Immature natural killer cell (primary cell): ENCODE measurements at places on chromosomes 16 and 17.

- no peak overlapping the region for H3K27ac ChIP-seq
- DNase-seq = peak; percentile 26
- H3K36me3 ChIP-seq = no peaks in the 10 kb centered on the region
- H3K4me1 ChIP-seq = peaks cover 3% of the 10 kb centered on the region
- peaks cover 8% of the 10 kb centered on the region for H3K27me3 ChIP-seq
Observed at GRCh38 chr16:87945351-87946042, 5.7 kb upstream of the BANP start.

DNA sequence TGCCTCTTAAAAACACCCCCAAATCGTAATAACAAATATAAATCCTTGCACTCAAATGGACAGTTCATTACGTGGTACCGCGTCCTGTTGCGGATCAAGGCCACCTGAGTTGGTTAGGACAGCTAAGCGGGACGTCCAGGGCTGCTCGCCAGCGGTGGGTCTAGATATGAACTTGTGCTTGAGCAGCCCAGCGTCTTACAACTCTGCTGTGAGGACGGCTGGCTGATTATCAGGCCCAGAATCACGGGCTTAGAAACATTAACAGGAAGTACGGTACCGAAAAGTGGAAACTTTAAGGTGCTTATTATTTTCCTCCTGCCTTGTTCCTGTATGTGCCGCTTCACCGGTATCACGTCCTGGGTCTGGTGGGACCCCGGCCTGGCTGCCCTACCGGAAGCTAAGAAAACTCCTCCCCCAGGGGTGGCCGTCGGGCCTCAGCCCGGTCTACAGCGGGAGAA is 832 bp upstream of the SRRM2 start:
- peak overlapping the region; percentile 98 for H3K27ac ChIP-seq
- H3K4me3 ChIP-seq = peak overlapping the region; percentile 93
- H3K27me3 ChIP-seq = peaks cover 35% of the 10 kb centered on the region
- peaks cover 60% of the 10 kb centered on the region for H3K4me1 ChIP-seq
- no peak for DNase-seq

- DNase-seq = no peak
- H3K36me3 ChIP-seq = no peaks in the 10 kb centered on the region
- H3K4me1 ChIP-seq = peaks cover 8% of the 10 kb centered on the region
- no peak overlapping the region for H3K27ac ChIP-seq
Observed at GRCh38 chr17:1755252-1755826, 6.5 kb upstream of the SERPINF1 start.

DNA sequence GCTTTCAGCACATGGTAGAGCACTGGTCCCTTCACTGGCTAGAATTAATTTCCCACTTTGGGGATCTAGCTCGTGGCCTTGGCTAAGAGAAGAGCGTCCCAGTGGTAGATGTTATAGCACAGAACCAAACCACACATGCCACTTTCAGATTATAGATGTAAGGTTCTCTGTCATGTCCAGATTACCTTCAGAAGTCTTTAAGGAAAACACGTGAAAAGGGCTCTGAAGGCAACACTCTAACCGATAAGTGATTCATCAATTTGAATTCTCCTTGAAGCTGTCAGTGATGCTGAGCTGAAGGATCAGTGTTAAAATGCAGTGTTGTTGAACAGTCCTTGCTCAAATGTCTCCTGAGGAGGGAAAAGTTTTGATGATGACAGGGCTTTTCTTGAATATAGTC is 43.5 kb upstream of the VPS4A start:
- H3K27ac ChIP-seq = no peak overlapping the region
- peaks cover 22% of the 10 kb centered on the region for H3K36me3 ChIP-seq
- no peak overlapping the region for H3K4me3 ChIP-seq
- H3K4me1 ChIP-seq = peaks cover 17% of the 10 kb centered on the region
- no peak for DNase-seq
- no peaks in the 10 kb centered on the region for H3K27me3 ChIP-seq

- H3K27me3 ChIP-seq = no peaks in the 10 kb centered on the region
- peaks cover 3% of the 10 kb centered on the region for H3K4me1 ChIP-seq
- DNase-seq = no peak
- peaks cover 3% of the 10 kb centered on the region for H3K36me3 ChIP-seq
- H3K4me3 ChIP-seq = no peak overlapping the region
Observed at GRCh38 chr16:85710732-85711131, 22.0 kb upstream of the GINS2 start.

- peaks cover 2% of the 10 kb centered on the region for H3K27me3 ChIP-seq
- DNase-seq = peak; percentile 4
- H3K36me3 ChIP-seq = no peaks in the 10 kb centered on the region
- H3K4me3 ChIP-seq = peak overlapping the region; percentile 93
Observed at GRCh38 chr17:28811651-28812090, 30.9 kb downstream of the FAM222B start.
